Activated CD4-positive, alpha-beta memory T cell treated with anti-CD3 and anti-CD28 coated beads, Interleukin-2, amount 10 ng/mL, durations not matched to agents 7 days and 5 days (primary cell): ENCODE measurements at places on chromosomes 7 and 10. TPM values are rescaled to one million over a fixed set of nuclear protein-coding genes. Genes with fewer than 3 reads are reported as not detected.
A peak's percentile ranks its signal among the peaks of the same experiment; 100 is the strongest.

- DNase-seq, result no peak
- no peaks in the 10 kb centered on the region for H3K4me1 ChIP-seq
- peaks cover 11% of the 10 kb centered on the region for H3K27me3 ChIP-seq
Measured at GRCh38 chr10:14800397-14800796, 25.7 kb upstream of the FAM107B start.

Gene PON1
- not detected for total RNA-seq

Gene MMP21
- not detected for total RNA-seq

GRCh38 chr7:134831862-134832261 is 52.4 kb downstream of the CALD1 start:
- no peak overlapping the region for H3K27ac ChIP-seq
- peaks cover 2% of the 10 kb centered on the region for H3K4me1 ChIP-seq
- H3K27me3 ChIP-seq, result no peaks in the 10 kb centered on the region
- no peaks in the 10 kb centered on the region for H3K36me3 ChIP-seq
- no peak overlapping the region for H3K4me3 ChIP-seq
- no peak for DNase-seq

Gene NPC1L1
- not detected for total RNA-seq

GRCh38 chr7:139898483-139898882 is 69.4 kb downstream of the TBXAS1 start:
- no peaks in the 10 kb centered on the region for H3K27me3 ChIP-seq
- no peak overlapping the region for H3K4me3 ChIP-seq
- peaks cover 14% of the 10 kb centered on the region for H3K36me3 ChIP-seq
- DNase-seq, result no peak
- H3K27ac ChIP-seq, result no peak overlapping the region

DNA sequence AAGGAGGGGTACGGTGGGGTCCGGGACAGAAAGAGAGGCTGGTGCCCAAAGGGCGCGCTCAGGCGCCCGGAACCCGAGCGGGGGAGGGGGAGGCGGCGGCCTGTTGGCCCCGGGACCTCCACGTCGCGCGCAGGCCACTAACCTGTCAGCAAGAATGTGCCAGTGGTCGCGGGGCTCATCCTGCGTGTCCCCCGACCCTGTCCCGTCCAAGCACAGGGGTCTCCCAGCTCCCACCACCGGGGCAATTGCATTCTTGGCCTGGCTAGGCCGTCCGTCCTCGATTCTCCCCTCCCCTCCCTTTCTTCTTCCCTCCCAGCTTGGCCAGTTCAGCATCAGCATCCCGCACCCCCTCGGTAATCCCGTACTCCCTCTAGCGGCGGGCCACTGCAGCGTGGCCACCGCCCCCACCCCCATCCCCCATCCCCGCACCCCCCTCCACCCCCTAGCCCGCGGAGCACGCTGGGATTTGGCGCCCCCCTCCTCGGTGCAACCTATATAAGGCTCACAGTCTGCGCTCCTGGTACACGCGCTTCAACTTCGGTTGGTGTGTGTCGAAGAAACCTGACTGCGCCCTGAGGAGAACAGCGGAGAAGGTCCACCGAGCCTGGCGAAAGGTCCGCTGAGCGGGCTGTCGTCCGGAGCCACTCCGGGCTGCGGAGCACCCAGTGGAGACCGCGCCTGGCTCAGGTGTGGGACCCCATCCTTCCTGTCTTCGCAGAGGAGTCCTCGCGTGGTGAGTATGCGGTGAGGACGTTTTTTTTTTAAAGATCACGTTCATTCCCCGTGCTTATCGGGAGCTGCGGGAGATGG is at the start of gene SGCE:
Gene SGCE, minus strand, starts transcription at position 286 of the 810 bp plus-strand sequence. Its CDS starts 35 bp downstream, at position 251.
- H3K4me1 ChIP-seq, result peaks cover 23% of the 10 kb centered on the region
- H3K4me3 ChIP-seq, result peak within 1 kb of the TSS; percentile 84
- H3K27ac ChIP-seq, result no peak within 1 kb of the TSS
- peak; percentile 42 for DNase-seq
- no peaks in the 10 kb centered on the region for H3K36me3 ChIP-seq

DNA sequence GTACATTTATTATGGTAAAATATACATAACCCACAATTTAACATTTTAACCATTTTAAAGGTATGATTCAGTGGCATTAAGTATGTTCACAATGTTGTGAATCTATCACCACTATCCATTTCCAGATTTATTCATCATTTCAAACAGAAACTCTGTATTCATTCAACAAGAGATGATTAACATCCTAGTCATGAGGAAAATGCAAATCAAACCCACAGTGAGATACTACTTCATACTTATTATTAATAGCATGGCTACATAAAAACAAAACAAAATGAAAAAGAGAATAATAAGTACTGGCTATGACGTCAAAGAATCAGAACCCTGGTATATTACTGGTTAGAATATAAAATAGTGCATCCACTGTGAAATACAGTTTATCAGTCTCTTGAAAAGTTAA is 386.6 kb upstream of the POM121L12 start:
- H3K27ac ChIP-seq, result no peak overlapping the region
- H3K4me3 ChIP-seq, result no peak overlapping the region
- no peaks in the 10 kb centered on the region for H3K36me3 ChIP-seq
- DNase-seq, result no peak
- H3K4me1 ChIP-seq, result no peaks in the 10 kb centered on the region
- H3K27me3 ChIP-seq, result no peaks in the 10 kb centered on the region

Gene CALN1
- not detected for total RNA-seq

Gene SKIDA1
- 0.38 TPM for total RNA-seq

Gene IL2RA
- total RNA-seq, result 446 TPM

DNA sequence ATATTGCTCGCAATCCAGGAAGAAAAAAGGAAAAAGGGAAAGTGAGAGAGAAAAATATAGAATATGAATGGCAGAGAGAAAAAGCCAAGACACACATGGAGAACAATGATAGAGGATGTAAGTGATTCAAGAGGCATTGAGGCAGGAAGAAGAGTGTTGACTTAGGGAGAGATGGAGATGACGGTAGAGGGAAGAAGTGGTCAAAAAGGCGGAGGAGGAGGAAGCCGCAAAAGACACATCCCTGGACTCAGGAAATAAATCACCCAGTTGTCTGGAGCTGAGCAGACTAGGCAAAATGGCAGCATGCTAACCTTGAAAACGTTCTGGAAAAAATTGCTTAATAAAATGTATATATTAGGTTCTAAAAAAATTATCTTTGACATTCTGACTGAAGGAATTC is 17.7 kb upstream of the GPR37 start:
- no peak overlapping the region for H3K4me3 ChIP-seq
- DNase-seq, result no peak
- no peaks in the 10 kb centered on the region for H3K27me3 ChIP-seq
- no peaks in the 10 kb centered on the region for H3K4me1 ChIP-seq

Gene AKR1E2
- 4.0 TPM for total RNA-seq

DNA sequence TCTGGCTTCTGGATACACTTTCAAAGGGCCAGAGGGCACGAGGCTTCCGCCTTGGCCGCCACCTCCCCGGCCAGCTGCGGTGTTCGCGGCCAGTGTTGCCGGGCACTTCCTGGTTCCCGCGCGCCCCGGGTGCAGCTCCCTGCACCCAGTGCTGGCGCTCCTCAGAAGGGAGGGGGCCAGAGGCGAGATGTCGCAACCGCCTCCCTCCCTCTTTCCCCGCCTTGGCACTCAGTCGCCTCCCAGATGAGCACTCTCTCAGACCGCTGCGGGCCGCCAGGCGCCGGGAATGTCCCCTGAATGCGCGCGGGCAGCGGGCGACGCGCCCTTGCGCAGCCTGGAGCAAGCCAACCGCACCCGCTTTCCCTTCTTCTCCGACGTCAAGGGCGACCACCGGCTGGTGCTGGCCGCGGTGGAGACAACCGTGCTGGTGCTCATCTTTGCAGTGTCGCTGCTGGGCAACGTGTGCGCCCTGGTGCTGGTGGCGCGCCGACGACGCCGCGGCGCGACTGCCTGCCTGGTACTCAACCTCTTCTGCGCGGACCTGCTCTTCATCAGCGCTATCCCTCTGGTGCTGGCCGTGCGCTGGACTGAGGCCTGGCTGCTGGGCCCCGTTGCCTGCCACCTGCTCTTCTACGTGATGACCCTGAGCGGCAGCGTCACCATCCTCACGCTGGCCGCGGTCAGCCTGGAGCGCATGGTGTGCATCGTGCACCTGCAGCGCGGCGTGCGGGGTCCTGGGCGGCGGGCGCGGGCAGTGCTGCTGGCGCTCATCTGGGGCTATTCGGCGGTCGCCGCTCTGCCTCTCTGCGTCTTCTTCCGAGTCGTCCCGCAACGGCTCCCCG is at the start of gene FFAR4:
Gene FFAR4, plus strand, starts transcription at position 231 of the 842 bp plus-strand sequence. Its CDS starts 56 bp downstream, at position 287.
- no peak within 1 kb of the TSS for H3K27ac ChIP-seq
- no peak within 1 kb of the TSS for H3K4me3 ChIP-seq
- H3K36me3 ChIP-seq, result no peaks in the 10 kb centered on the region
- peaks cover 1% of the 10 kb centered on the region for H3K4me1 ChIP-seq
- H3K27me3 ChIP-seq, result peaks cover 65% of the 10 kb centered on the region

DNA sequence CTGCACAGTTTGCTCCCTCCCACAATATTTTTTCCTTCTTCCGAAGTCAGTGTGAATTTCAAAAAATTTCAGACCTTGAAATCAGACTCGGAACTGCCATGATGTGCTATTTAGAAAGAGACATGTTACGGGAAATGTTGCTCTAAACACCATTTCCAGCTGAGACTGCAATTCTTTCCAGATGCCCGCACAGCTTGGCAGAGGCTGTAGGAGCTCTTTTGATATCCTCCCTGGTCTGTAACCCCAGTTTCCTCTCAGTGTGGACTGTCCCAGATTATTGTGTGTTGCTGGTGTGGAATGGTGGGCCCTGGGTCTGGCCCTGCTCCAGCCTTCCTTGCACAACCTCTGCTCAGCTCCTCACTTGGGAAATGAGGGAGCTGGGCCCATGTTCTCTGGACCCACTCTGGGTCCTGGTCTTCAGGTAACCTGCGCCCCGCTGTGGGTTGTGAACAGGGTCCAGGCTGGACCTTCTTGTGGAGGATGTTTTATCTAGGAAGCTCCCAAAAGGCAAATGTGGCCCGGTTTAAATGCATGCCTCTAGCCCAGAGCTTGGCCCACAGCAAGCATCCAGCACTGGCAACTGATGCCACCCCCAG is 172.8 kb upstream of the CXCL12 start:
- DNase-seq, result no peak
- H3K4me1 ChIP-seq, result no peaks in the 10 kb centered on the region
- H3K27me3 ChIP-seq, result no peaks in the 10 kb centered on the region
- no peak overlapping the region for H3K27ac ChIP-seq

DNA sequence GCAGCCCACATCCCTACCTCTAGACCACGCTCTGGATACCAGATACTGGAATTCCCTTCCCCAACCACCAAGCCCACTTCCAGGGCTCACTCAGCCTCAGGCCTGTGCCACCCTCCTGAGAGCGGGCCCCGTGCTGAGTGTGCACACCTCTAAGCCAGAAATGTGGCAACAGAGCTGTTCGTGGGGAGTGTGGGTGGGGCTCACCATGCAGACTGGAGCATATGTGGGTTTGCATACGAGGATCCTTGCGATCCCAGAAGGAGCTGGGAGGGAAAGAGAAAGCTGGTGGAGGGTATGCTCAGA is 13.0 kb upstream of the LIMK1 start:
- no peak overlapping the region for H3K27ac ChIP-seq
- peaks cover 1% of the 10 kb centered on the region for H3K4me1 ChIP-seq
- DNase-seq, result no peak

GRCh38 chr7:57449904-57450303 is at the start of gene ZNF716:
ZNF716 (plus strand) TSS chr7:57450177; CDS start chr7:57450289, 112 bp downstream.
- no peak within 1 kb of the TSS for H3K27ac ChIP-seq
- H3K4me1 ChIP-seq, result no peaks in the 10 kb centered on the region
- no peak for DNase-seq
- H3K27me3 ChIP-seq, result no peaks in the 10 kb centered on the region
- H3K4me3 ChIP-seq, result no peak within 1 kb of the TSS
- no peaks in the 10 kb centered on the region for H3K36me3 ChIP-seq

DNA sequence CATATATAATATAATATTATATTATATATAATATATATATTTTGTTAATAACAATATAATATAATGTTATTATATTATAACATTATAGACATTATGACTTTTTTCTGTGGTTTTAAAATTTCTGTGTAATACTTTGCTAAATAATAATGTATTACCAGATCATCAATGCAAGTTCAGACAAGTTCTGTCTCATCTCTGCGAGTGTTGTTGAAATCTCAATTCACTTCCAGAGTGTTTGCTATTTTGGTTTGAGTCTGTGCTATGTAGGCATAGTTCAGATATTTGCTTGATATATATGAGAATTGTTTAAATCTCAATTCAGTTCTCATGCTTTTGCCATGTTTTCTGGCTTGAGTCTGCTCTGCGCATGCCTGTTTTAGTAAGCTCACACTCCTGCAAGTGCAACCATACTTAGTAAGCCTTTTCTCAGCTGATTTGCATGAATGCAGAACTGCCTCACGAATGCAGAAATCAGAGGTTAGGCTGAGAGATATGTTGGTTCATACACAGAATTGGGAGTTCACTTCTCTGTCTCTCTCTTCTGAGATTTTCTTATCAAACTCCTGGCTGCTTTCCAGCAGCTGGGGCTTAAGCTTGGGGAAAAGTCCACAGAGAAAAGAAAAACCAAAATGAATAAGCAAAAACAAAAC is 830.2 kb upstream of the SORCS1 start:
- no peaks in the 10 kb centered on the region for H3K27me3 ChIP-seq
- no peak overlapping the region for H3K4me3 ChIP-seq
- DNase-seq, result no peak
- no peaks in the 10 kb centered on the region for H3K4me1 ChIP-seq

Gene CRHR2
- not detected for total RNA-seq

Gene LIPK
- not detected for total RNA-seq

DNA sequence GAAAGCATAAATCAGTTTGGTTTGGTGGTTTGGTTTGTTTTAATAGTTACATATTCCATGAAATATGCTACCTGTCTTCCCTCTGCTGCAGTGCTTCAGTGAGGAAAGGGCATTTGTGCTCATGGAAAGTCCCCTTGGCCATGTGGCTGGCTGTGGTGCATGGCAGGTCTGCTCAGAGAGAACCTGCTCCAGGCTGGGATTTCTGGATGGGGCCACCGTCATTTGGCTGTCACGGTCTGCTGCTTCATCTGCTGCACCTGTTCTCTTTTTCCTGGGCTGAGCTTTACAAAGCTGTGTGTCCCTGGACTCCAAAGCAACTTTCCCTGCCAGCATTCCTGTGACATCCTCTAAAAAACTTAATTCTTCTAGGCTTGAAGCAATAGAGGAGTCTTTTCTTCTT is 8.9 kb downstream of the CDK14 start:
- no peaks in the 10 kb centered on the region for H3K4me1 ChIP-seq
- peaks cover 4% of the 10 kb centered on the region for H3K27me3 ChIP-seq
- no peak overlapping the region for H3K4me3 ChIP-seq
- no peaks in the 10 kb centered on the region for H3K36me3 ChIP-seq

- no peaks in the 10 kb centered on the region for H3K36me3 ChIP-seq
- peaks cover 15% of the 10 kb centered on the region for H3K27me3 ChIP-seq
Measured at GRCh38 chr7:113093561-113093960, 6.9 kb upstream of the GPR85 start.

Gene SFRP5
- total RNA-seq, result not detected

GRCh38 chr7:5591278-5591874 is 167.7 kb upstream of the TNRC18 start:
- no peak for DNase-seq
- H3K27ac ChIP-seq, result no peak overlapping the region
- H3K27me3 ChIP-seq, result peaks cover 45% of the 10 kb centered on the region
- no peak overlapping the region for H3K4me3 ChIP-seq
